D341Med (cell line): ENCODE measurements at places on chromosomes 12 and 14.

- peak; percentile 57 for DNase-seq
Measured at GRCh38 chr12:106919910-106920544, 35.7 kb upstream of the TMEM263 start.

- DNase-seq = no peak
Measured at GRCh38 chr14:36874396-36875138, 212.9 kb downstream of the PAX9 start.

DNA sequence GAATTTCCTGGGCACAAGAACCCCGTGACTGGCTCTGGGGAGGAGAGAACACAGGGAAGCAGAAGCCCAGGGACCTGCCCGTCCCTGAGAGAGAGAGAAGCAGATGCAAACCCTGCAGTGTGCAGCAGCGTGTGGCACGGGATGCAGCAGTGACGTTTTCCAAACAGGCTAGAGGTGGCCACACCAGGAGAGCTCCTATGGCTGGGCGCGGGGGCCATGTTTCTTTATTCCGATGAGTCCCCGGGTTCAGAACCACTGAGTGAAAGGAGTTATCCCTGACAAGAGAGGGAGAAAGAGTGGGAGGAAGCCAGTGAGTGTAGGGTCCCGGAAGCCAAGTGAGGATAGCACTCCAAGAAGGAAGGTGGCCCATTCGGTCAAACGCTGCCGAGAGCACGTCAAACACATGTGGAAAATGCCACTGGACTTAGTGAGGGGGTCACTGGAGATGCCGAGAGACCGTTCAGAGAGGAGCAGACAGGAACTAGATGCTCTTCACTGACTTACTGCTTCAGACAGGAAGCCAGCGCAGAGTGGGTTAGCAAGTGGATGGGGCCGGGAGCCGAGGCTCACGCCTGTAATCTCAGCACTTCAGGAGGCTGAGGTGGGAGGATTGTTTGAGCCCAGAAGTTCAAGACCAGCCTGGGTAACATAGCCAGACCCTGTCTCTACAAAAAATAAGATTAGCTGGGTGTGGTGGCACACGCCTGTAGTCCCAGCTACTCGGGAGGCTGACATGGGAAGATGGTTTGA, 123.0 kb downstream of the BCL11B start:
- no peak for DNase-seq

GRCh38 chr14:31939934-31940333, 137.2 kb upstream of the ARHGAP5 start:
- no peak for DNase-seq

DNA sequence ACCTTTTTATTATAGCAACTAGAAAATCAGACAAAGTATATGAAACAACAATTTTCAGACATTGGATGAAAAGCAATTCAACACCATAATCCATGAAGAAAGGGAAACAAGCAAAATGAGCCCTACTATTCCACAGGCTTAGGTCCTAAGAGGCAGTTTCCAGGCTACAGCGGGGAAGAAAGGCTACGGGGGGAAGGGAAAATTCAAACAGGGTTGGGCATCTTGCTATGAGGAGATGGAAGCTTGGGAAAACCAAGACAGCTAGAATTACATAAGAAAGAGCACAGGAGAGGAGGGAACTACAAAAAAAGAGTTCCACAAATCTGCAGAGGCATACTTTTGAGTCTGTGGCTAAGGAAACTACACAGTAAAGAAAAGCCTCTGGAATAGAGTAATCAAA, 356.0 kb upstream of the CLEC14A start:
- DNase-seq = no peak

- DNase-seq = no peak
Measured at GRCh38 chr12:30108666-30109065, 324.9 kb upstream of the TMTC1 start.

- no peak for DNase-seq
Measured at GRCh38 chr12:9066183-9066623, 49.5 kb downstream of the A2M start.

GRCh38 chr12:80805106-80805505, 88.4 kb downstream of the MYF5 start:
- no peak for DNase-seq

DNA sequence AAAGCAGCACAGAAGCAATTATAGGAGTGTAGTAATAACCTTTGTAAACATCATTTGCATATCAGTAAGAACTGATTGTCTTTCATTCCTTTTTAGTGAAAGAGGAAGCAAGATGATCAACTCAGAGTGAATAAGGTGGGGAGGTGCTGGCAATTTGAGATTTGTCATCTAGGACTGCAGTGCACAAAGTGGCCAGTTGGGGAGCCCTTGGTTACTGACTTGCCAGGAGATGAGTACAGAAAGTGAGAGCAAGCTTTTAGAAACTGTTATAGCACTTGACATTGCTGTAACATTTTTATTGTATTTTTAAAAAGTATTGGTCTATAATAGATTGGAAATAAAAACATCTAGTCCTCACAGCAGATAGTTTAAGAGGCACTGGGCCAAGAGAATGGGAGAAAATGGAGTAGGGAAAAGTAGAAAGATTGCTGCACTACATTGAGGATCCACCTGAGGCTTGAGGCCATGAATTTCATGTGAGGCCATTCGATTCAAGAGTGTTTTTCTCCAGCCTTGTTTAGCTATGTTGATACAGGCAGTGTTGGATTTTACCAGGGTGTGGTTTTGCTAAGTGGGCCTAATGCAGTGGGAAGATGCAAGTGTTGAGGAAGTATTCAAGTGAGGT, 98.2 kb downstream of the SNAPC1 start:
- peak; percentile 67 for DNase-seq
